ENCODE measurements at places on chromosomes 7 and 10. TPM values are rescaled to one million over a fixed set of nuclear protein-coding genes. Genes with fewer than 3 reads are reported as not detected.

GRCh38 chr7:34875481-34875880, 161.8 kb downstream of the DPY19L1 start:
- no peak for DNase-seq

DNA sequence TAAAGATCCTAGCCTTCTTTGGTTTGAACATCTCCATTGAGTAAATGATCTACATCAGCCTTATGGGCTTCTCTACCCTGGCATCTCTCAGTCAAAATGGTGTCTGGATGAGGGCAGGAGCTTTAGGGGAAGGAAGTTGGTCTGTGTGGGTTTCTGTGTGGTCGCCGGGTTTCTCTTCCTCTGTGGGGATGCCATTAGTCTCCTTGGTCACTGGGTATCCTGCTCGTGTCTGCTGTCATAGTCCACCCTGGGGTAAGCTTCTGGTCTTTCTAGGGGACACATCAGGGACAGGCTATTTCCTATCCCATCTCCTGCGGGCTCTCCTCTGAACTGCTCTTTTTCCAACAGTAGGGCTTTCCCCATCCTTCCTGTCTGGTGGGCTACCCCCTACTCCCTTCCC, 150.3 kb upstream of the NPY start:
- no peak for DNase-seq

GRCh38 chr10:119301397-119301796, 94.0 kb downstream of the GRK5 start:
- DNase-seq = no peak

PAX4 gene
- not detected for total RNA-seq

GSTO1 gene
- 87.9 TPM for total RNA-seq

CNTNAP2 gene
- 63.8 TPM for total RNA-seq

SH2D4B gene
- 0.09 TPM for total RNA-seq

GRCh38 chr10:31820096-31820495, 108.5 kb downstream of the ARHGAP12 start:
- DNase-seq = no peak

DNA sequence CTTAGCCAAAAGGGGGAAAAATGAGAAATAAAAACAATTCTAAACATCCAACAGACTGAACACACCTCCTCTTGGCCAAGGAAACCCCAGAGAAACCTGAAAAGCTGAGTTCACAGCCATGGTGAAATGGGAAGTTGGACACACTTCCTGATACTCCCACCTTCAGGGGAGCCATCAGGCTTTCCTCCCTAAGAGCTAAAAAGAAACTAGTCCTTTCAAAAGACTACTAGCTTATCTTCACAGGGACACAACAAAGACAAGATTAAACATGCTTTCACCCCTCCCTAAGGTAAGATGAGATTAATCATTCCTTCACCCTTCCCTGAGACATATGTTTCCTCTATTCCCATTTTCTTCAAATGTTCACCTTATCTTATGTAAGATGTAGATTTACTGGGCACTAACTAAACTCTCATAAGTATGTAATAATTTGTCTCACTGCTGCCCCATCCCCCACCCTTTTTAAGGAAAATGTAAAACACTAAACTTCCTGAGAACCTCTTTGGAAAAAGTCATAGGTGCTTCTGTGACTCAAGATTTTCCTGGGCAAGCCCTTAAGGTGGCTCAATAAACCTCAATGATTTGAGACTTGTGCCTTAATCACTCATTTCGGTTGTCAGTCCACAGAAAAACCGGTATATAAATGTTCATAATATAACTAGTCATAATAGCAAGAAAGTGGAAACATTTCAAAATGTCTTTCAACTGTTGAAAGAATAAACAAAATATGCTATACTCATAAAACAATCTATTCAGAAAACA, 40.5 kb downstream of the HTR7 start:
- no peak for DNase-seq

- DNase-seq = no peak
Measured at GRCh38 chr7:70795948-70796347, 336.0 kb upstream of the GALNT17 start.

GRCh38 chr10:96684826-96685225, 35.5 kb downstream of the PIK3AP1 start:
- no peak for DNase-seq

- peak; percentile 97 for DNase-seq
Measured at GRCh38 chr10:129466703-129467358, at the start of gene MGMT. Gene MGMT, plus strand, starts transcription at chr10:129467241.

DNA sequence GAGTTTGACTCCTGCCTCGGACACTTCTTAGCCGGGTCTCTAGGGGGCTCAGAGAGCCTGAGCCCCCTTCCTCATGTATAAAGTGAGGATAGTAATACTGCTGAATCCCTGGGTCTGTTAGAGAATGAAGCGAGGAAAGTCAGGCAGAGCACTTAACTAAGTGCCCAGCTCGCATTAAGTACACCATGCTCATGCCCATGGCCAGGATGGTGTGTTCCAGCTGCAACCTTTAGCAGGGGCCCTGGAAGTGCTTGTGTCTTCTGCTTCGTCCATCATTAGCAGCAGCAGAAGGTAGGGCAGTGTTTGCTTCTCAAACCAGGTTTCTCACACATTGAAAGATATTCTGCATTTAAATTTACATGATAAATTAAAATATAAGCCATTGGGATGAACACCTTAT, 27.3 kb upstream of the WDFY4 start:
- no peak for DNase-seq

DNA sequence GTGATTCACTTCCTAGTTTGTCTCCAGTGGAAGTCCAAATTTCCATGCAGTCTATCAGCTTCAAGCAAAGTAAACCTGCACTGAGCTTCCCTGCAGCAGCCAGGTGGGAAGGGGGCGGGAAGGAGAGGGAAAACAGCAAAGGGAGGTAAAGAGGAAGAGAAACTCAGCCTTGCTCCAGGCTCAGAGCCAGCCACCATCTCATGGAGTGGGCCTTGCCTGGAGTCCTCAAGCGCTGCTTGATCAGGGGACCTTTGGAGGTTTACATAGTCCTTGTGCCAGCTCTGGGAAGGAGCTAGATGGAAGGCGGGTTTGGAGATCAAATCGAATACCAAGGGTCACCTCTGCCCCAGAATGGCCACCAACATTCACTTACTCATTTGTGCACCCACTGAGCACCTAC, 7.4 kb downstream of the CRTAC1 start:
- no peak for DNase-seq

GRCh38 chr10:34236931-34237330, 578.2 kb downstream of the PARD3 start:
- no peak for DNase-seq

DNA sequence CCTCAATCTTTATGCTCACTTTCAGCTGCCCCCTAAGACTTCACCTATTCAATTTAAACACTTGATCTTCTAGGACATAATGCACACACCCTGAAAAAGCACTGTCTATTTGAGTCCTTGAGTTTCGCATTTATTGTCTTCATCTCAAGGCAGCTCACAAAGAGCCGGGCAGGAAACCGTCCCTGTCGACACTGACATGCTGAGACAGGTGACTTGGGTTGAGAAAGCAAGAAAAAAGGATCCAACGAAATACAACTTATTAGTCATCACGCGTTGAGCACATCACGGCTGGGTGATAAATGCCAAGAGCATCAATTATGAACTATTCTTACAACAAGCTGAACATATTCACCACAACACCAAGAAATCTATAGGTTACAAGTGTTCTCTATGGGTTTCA, 91.1 kb downstream of the CALN1 start:
- no peak for DNase-seq

DNA sequence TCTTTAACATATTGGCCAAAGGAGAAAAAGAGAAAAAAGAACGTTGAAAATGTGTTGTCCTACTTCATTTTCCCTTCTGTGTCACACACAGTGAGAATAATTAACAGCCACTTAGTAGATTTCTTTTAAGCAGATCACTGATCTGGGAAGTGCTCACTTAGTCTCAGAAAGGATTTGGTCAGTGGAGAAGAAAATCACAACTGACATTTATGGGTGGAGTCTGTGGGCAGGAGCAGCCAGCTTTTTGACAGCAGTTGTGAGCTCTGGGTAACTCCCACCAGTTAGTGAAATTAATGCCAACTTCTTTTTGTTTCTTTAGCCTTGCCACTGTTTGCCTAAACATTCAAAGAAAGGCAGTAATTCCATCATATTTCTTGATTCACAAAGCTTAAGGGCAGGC, 49.7 kb downstream of the CDK14 start:
- DNase-seq = no peak

UNCX gene
- not detected for total RNA-seq

EPHB6 gene
- total RNA-seq = 13.9 TPM

GRCh38 chr10:12319076-12319475, 30.3 kb upstream of the CAMK1D start:
- DNase-seq = no peak

FOXI2 gene
- 1.4 TPM for total RNA-seq

DNA sequence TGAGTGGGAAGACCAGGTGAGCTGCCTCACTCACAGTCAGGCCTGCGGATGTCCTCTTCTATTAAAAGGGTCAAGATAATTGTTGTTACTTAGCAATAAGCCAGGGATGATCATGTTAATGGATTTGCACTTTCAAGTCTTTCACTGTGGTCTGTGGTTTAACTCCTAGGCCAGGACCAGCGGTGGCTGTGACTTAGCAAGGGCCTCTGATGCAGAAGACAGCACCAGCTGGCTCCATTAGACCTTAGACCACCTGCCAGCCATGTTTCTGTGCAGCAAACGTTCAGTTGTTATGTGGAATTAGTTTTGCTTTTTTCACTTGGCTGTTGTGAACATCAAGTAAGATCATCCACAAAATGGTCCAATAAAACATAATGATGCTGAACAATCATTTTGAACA, 537.3 kb downstream of the TNS3 start:
- no peak for DNase-seq

DNA sequence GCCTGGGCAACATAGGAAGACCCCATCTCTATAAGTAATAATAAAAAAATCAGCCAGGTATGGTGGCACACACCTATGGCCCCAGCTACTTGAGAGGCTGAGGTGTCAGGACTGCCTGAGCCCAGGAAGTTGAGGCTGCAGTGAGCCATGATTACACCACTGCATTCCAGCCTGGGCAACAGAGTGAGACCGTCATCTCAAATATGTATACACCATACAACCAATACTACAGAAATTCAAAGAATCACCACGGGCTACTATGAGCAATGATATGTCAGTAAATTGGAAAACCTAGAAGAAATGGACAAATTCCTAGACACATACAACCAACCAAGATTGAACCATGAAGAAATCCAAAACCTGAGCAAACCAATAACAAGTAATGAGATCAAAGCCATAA, 60.3 kb upstream of the ZC3HAV1 start:
- DNase-seq = no peak

PRSS37 gene
- not detected for total RNA-seq

DNA sequence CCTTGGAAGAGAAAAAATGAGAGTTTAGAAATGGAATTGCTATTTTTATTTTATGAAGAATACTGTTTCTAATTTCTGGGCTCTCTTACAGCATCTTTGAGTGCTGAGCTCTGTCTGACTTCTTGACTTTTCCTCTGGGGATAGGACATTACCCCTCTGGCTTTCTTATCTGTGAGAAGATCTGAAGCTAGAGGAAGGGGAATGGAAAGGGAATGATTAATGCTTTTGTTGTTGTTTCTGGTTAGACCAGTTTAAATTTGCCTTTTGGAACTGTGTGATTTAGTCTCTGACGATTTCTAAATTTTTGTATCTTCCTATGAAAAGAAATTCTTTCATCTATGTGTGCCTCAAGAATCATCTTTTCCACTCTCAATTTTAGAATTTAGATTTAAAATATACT, 811.4 kb downstream of the REEP3 start:
- no peak for DNase-seq

DNA sequence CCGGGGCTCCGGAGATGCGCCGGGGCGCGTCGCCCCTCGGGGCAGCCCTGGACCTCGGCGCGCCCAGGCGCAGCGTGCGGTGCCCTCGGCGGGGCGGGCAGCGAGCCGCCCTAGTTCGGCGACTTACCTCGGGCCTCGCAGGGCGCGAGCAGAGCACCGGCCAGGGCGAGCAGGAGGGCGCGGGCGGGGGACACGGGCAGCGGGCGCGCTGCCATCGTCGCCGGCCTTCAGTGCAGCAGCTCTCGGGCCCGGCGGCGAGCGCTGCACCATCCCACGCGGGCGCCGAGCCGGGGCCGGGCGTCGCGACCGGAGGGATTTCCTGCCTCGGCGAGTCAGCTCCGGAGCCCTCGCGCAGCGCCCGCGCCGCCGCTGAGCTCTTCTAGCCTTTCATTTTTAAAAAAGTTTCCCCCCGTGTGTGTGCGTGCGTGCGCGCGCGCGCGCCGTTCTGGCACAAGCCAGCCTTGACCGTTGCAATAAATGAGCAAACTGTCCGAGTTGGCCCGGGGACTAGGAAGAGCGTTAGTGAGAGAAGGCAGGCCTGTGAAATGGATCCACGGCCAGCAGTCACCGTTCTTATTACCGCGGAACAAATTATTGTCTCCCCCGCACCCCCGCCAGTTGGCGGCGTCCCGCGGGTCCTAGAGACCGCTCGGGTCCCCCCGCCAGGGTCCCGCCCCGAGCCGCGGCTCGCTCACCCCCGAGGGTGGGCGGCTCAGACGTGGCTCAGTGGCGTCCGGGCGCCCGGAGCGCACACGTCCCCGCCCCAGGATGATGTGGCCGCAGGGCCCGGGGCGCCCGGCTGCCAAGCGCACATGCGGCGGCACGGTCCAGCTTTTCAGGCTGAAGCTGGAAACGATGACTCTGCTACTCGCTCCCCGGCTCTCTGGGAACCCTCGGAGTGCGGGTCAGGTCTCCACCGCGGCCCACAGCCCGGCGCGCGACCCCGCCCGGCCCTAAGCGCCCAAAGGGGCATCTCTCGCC, at the start of gene ADAM12:
Gene ADAM12 (minus strand): TSS at position 547 of the 981 bp plus-strand sequence. CDS start 332 bp downstream, at position 215.
- peak; percentile 46 for DNase-seq

DNA sequence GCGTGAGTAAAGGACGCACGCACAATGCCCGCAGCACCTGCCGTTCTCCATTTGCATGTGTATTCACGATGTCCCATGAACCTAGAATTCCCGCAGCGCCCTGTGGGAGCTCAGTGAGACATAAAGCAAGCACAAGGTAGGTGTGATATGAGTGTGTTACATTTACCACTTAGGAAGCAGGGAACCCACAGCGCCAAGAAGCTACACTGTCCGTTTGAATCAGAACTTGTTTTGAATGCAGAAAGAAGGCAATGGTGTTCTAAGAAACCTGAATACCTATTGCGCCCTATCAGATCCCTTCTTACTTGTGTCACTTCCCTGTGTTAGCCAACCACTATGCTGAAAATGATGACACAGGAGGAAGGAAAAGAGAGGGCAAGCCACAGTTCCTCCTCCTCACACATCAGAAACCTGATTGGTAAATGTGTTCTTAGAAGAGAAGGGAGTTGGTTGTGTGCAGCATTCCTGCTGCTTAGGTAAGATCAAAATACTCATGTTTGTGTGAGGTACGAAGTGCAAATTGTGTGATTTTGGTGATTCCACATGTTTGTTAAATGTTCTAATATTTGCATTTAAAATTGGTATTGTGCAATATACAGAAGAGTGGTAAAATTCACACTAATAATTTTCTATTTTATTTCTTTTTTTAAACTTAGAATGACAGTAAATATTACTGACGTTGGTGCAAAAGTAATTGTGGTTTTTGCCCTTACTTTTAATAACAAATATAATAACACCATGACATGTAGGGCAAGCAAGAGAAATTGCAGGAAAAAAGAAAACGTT, 185.4 kb downstream of the SEC23IP start:
- DNase-seq = peak; percentile 26

DNA sequence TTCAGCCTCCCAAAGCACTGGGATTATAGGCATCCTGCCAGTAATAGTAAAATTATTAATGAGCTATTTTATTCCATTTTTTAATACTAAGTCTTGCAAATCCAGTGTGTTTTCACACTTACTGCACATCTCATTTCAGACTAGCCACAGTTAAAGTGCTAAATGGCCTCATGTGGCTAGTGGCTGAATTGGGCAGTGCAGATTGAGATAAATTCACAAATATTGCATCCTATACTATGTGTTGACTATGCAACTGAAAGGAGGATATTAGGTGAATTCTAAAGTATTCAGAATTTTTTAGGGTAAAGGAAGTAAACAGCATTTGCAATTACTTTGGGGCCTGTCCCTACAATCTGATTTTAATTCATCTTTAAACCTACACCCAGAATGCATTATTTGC, 10.2 kb downstream of the APBB1IP start:
- no peak for DNase-seq
